Thoracic aorta (tissue), 2 donors: ENCODE measurements at places on chromosomes 6 and 20.

DNA sequence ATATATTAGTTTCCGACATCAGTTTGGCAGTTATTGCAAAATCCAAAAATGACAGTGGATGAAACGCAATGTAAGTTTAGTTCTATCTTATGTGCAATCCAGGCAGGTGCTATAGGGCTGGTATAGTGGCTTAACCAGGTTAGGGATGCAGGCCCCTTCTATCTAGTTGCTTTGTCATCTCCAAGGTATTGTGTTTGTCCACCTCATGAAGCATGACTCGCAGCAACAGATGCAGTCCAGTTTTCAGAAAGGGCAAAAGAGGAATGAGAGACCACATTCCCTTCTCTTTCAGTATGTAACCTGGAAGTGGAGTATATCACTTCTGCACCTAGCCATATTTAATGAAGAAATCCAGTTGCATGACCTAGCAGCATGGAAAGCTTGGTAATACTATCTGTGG lies 59.7 kb downstream of the PKIB start:
- DNase-seq, result no peak

GRCh38 chr6:4125500-4125899 lies 9.9 kb downstream of the ECI2 start:
- DNase-seq, result no peak

DNA sequence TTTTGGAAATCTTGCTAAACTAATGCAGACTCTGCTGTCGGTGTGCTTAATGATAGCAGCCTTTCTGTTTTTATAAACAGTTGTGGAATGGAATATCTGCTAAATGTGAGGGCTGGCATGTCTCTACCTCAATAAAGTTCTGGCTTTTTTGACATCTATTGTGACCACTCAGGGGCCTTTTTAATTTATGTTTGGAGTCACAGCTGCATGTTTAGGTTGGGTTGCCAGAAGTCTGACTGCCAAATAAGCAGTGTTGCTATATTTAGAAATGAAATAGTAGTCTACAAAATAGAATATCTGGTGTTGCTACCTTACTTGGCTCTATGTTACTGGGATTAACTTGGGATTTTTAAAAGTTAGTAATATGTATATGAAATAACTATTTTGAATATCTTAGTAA lies 125.1 kb upstream of the LOC128125822 start:
- no peak for DNase-seq

GRCh38 chr20:3757268-3757667 lies 10.3 kb downstream of the ADISSP start:
- no peak for DNase-seq

DNA sequence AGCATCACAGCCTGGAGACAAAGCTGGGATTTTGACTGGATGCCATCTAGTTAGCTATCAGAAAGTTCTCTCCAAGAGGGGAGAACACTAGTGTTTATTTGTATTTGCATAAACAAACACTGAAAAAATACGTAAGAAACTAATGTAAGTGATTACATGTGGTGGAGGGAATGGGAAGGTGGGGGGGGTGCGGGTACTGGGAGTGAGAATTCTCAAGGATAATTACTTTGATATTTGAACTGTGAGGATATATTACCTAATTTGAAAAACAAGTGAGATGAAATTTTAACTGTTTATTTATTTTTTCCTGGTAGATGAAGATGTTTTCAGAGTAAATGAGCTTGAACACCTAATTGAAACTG lies 54.7 kb downstream of the VEGFA start:
- no peak for DNase-seq

GRCh38 chr6:6560909-6561308 lies 27.6 kb upstream of the LY86 start:
- DNase-seq, result no peak

DNA sequence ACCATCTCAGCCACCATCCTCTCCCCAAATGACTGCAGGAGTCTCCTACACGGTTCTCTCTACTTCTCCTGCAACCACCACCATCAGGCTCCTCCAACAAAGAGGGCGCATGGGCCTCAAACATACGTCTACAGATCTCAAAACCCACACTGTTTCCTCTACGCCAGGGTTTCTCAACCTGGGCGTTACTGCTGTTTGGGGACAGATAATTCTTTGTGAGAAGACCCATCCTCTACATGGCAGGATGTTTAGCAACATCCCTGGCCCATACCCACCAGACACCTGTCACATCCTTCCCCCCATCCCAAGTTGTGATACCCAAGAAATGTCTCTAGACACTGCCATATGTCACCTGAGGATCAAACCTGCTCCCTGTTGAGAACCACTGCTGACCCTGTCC lies 45.0 kb downstream of the ELMO2 start:
- no peak for DNase-seq
